ENCODE measurements at places on chromosomes 1 and 21.

DNA sequence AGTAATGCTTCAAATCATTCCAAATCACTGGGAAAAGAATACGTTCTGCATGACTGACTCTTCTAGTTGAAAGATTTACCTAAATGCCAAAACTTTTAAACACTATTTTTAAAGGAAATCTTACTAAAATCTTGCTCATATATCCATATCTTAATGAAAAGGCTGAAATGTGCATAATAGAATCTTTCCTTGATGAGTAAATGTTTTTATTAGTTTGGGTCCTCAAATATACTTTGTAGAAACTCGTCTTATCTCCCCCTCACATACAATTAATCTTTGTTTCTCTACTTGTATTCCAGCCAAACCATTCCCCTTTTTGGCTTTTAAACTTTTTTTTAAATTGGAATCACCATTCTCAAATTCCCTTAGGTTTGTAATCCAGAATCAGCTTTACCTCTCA, 110.2 kb downstream of the NTNG1 start:
- no peak for DNase-seq

- DNase-seq = no peak
Observed at GRCh38 chr21:45388011-45388521, 16.9 kb upstream of the COL18A1 start.

GRCh38 chr1:150567717-150568593, 11.5 kb downstream of the MCL1 start:
- DNase-seq = peak; percentile 97

GRCh38 chr1:159089184-159089791, 12.7 kb upstream of the AIM2 start:
- DNase-seq = no peak

DNA sequence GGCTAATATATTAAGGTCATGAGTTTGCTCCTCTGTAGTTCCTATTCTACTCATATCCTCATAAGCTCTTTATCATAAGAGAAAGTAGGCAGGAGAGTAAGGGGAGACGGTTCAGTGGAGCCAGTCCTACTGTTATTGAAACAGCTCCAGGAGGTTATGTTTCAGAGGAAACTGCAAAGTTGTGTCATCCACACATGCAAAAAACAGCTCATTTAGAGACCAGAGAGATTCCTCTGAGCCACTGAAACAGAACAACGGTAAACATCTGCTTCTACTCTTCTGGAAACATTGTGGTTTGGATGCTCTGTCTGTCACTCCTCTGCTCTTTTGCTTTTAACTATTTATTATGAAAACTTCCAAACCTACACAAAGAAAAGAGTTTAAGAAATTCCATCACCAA, 66.3 kb upstream of the PPP2R5A start:
- DNase-seq = no peak

- DNase-seq = no peak
Observed at GRCh38 chr1:77281491-77282186, at the start of gene AK5. Gene AK5 (plus strand): TSS chr1:77282019. CDS start chr1:77282314, 295 bp downstream.

DNA sequence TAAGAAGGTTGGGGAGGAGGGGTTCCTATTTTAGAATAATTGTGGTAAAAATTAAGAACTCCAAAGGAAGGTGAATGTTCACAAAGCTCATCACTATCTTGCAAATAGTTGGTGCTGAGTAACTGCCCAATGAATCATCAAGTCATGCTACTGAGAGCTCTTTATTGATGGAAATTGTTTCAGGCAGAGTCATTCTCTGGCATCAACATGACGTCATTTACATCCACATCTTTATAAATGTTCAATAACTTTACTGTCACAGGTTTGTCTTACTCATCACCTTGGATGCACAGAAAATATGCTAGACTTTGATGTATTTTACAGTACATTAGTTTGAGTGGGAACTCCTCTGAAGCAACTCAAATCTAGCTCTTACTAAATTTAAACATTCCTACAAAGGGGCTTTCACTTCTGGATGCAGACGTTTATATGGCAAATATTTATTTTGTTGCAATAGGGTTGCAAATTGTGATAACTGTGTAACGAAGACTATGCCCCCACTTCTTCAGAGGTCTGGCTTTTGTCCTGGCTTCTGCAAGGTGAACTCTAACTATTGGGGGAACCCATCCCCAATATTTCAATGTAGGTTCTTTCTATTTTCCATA, 273.7 kb upstream of the AJAP1 start:
- DNase-seq = no peak

DNA sequence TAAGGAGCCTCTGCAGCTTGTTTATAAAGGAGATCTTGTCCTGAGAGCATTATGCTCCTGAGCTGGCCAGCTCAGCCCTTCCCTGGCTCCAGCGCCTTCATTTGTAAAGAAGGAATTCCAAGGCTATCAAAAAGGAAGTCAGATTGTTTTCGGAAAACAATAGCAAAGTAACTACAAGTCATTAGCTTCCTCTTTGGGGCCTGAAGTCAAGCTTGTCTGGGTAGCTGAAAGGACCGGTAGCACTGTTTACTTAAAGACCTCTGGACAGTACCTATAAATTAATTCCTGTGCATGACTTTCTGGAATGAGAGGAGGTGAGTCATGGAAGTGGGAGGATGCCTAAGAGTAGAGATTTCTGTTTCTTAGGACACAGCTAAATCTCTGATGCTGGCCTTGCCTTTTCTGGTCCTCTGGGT, 20.7 kb upstream of the GJA5 start:
- DNase-seq = no peak

GRCh38 chr1:216587715-216588114, 135.5 kb downstream of the ESRRG start:
- DNase-seq = no peak

GRCh38 chr1:31381394-31382294, 8.8 kb upstream of the FABP3 start:
- no peak for DNase-seq

GRCh38 chr1:227214207-227214606, 104.1 kb downstream of the CDC42BPA start:
- DNase-seq = no peak

DNA sequence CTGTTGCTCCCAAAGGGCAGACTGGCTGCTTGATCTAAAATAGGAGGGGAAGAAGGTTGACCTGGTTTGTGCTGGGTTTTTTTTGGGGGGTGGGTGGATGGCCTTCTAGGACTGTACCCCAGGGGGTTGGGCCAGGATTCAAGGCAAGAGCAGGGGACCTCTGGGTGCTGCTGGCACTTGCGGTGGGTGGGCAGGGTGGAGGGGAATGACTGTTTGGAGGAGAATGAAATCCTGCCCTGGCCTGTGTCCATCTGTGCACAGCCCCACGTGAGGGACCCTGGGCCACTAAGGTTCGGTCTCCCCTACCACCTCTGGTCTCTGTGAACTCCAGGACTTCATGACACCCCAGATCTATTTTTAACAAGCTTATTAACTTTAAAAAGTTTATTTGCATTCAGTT, 414.2 kb downstream of the PTPRU start:
- no peak for DNase-seq

GRCh38 chr1:100348549-100349144, 3.7 kb upstream of the CDC14A start:
- DNase-seq = no peak

DNA sequence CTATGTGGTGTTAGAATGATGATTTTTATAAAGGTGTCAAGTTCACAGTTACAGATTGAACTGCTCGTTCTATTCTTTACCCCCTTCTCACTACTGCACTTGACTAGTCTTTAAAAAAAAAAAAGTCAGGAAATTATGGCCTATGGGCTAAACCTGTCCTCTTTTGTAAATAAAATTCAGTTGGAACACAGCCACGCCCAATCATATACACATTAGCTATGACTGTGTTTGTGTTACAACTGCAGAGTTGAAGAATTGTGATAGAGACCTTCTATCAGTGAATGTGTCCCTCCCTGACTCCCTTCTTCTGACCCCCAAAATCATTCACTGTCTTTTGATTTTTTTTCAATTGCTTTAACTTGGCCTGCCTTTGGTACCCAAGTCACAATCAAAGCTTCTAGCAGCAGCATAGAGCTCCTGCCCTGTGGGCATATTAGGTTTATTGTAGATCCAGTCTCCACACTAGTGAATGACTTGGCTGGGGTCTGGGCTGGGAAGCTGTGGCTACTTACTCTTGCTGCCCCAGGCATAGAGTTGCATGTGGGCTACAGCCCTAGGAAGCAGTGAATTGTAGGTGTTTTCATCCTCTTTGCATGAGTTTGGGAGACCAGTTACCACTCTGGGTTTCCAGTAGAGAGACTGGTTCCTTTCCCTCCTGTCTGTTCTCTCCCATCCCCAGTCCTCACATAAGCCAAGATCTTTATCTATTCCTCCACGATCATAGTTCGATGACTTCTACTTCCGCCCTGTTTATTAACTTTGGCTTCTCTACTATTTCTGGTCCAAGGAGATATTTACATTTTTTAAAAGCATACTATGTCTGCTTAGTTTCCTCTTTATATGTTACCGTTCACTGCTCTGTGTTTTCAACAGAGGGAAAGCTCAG, 249.9 kb downstream of the FMN2 start:
- DNase-seq = no peak

Measured in lower leg skin (tissue), 4 donors.